ENCODE measurements at places on chromosomes 5 and 9.

DNA sequence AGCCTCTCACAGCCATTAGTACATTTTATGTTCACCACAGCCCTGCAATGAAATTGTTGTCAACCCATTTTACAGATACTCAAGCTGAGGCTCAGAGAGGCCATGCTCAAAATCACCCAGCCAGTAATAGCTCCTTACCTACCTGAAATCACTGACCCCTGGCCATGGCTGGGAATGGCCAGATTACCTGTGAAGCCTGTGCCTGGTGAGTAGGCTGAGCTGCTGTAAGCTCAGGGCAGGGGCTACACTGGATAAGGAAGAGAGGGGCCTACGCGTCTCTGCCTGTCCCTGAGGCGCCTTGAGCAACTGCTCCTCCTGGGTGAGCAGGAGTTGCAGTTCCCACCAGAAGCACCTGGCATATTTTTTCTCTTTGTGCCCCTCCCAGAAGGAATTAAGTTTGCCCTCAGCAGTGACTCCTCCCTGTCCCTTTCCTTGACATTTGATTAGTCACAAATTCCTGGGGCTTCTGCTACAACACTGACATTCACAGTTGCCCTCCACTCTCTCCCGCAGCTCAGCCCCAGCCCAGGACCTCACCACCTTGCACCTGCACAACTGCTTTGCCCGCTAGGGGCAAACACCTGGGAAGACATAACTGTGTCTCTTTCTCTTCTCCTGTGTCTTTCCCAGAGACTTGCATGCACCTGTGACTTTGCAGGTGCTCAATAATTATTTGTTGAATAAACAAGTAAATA lies 5.7 kb downstream of the CLTB start:
- DNase-seq, result no peak

- no peak for DNase-seq
Measured at GRCh38 chr5:100519075-100519474, 16.1 kb upstream of the FAM174A start.

DNA sequence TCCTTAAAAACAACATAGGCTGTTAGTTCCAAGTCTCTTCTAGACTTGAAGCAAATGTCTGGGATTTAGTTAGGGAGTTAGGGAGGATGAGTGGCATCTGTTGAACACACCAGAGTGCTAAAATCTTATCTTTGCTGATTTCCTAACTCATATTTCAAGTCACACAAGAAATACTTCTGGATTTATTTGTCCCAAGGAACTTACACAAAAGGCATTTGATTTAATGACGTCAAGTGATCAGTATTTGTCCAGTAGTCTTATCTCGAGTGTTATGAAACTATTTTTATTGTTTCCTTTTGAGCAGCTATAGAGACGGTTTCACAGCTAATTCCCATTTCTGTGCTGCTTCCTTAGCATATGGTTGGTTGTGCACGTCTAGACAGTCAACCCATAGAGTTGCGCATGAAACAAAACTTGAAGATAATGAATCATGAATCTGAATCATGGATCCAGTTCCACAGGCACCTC lies 140.5 kb upstream of the TUT7 start:
- DNase-seq, result no peak

DNA sequence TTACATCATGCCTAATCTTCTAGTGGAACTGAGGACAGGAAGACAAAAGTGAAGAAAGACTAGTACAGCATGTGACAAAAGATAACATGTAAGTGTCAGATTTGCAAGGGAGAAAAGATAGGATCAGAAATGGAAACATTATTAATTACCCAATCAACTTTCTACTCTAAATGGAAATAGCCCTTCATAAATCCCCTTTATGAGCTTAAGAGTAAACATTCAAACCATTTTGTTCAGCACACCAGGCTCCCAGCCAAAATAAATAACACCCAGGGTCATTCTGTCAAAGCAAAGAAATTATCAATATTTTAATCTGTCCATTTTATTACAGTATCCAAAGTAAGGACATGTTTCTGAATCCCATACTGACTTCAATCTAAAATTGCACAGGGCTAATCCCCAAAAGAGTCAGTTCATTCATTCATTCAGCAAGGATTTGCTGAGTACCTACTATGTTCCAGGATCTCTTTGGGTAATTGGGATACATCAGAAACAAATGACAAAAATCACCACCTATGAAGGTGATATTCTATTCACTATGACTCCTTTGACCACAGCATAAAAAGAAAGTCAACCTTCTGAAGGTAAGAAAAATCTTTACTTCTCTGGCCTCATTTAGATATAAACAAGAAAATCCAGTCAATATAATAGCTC lies 5.3 kb downstream of the PRELID2 start:
- DNase-seq, result no peak

- peak; percentile 55 for DNase-seq
Measured at GRCh38 chr5:132489871-132490483, 596 bp downstream of the IRF1 start.

GRCh38 chr5:88695232-88695631 lies 187.8 kb downstream of the MEF2C start:
- no peak for DNase-seq

DNA sequence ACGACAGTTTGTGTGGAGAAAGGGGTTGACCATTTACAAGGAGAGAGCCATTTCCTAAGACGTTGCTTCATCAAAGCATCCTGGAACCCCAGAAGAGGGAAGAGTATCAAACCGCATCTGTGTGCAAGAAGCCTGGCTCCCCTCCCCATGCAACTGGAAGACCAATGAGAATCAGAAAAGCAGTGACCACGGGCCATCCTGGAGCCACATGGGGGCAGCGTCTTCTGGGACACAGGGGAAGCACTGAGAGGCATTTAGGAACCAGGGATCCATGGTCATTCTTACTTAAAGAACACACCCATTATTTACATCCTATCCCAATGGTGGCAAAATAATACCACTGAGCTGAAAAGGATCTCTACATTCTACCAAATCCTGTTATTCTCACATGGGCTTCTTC lies 29.3 kb downstream of the SEMA5A start:
- no peak for DNase-seq

DNA sequence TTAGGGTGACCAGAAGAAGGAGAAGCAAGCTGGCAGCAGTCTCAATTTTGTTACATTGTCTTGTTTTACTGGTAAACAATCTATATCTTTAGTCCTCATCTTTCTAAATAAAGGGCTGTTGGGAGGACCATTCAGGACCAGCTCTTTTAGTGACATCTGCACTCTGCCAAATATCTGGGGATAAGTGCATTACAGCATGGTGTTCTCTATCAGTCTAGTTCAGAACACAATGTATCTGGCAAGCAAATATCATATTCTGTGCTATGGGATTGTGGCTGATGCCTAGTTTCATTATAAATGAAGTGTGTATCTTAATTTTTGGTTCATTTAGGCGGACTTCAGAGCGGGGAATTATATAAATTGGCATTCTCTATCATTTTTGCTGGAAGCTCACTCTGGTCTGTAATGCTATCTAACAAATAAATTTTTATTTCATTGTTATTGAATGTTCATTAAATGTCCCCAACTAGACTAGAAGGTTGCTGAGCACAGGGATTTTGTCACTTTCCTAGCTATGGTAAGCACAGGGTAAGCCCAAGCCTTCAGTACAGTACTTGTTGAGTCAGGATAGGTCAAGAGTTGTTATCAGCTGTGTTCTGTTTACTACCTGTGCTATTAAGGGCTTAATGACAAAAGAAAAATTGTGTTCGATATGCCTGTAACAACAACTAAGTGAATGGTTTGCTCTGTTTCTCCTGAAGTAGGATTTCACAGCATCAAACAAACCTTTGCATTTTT lies 11.9 kb downstream of the WDR31 start:
- DNase-seq, result no peak

Data from activated gamma-delta T cell (primary cell).